Right lobe of liver (tissue), 6 donors: ENCODE measurements at places on chromosomes 1 and 21.

GRCh38 chr1:185409345-185409744, 92.3 kb upstream of the IVNS1ABP start:
- no peak for DNase-seq

- DNase-seq: no peak
Observed at GRCh38 chr1:214422137-214422671, 129.2 kb downstream of the PTPN14 start.

- DNase-seq: no peak
Observed at GRCh38 chr1:100458661-100459357, 79.1 kb upstream of the GPR88 start.

DNA sequence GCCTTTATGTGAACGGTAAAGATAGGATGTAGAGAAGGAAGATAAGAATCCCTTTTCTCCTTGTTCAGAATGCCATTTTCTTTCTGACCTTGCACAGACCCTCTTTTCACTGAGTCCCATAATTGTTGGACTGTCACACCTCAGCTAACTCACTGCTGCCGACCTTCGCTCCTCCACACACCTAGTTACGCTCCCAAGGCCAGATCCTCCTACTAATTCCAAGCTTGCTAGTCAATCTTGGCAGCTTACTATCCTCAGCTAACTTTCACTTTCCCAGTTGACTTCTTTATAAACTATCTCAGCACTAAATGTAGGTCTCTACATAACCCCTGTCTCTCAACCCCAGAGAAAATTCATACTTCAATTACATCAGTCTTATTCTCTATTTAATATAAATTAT, 471.8 kb upstream of the PRMT6 start:
- DNase-seq: no peak

DNA sequence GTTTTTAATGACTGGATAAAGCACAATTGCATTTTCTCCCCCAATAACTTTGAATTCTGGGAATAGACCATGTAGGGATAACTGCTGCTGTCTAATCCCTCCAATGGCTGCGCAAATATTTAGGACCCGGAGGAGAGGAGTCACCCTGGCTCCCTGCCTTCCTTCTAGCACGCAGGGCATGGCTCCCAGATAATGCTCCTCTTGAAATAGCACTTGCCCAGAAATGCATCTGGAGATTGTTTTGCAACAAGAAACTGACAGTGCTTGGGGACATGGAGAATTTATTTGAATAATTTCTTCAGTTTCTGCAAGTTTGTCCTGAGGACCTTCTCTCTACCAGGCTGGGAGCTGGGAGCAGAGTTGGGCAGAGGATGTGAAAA, 83.5 kb downstream of the MAN1C1 start:
- DNase-seq: no peak
